ENCODE measurements at places on chromosomes 4 and X. TPM values are rescaled to one million over a fixed set of nuclear protein-coding genes. Genes with fewer than 3 reads are reported as not detected.

- peaks cover 8% of the 10 kb centered on the region for H3K4me1 ChIP-seq
- H3K27ac ChIP-seq = no peak overlapping the region
- H3K4me3 ChIP-seq = no peak overlapping the region
Measured at GRCh38 chr4:81491943-81492342, 20.2 kb upstream of the RASGEF1B start.

Gene S100G
- not detected for total RNA-seq

Gene MAGEA12
- total RNA-seq = not detected

Gene FGG
- total RNA-seq = not detected

Gene NRK
- total RNA-seq = 13.1 TPM

Measured in chondrocyte (in vitro differentiated cells).